ENCODE measurements at places on chromosomes 4 and X.

GRCh38 chr4:101393256-101393655 lies 45.9 kb upstream of the PPP3CA start:
- no peak for DNase-seq

GRCh38 chr4:156999175-156999517 lies 27.5 kb upstream of the PDGFC start:
- peak; percentile 88 for DNase-seq

DNA sequence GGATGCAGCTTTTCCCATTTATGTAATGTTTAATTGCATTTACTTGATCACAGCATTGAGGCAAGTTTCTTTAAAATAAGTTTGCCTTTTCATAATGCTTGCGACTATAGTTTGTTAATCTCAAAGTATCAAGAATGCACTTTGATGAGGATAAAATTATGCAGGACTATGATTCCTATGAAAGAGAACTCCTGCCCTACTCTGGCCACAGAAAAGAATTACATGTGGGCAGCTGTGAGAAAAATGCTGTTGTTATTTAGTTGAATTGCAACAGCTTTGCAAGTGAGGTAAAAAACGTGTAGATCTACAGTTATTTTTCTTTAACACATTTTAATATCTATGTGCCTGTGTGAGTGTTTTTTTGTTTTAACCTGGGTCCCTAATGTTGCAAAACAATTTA lies 12.5 kb upstream of the OSTC start:
- no peak for DNase-seq

GRCh38 chrX:17787557-17787956 lies 50.3 kb downstream of the SCML1 start:
- DNase-seq, result no peak

- no peak for DNase-seq
These were observed 349.8 kb downstream of the UNC5C start for GRCh38 chr4:95198961-95199360.

GRCh38 chr4:106629268-106629625 lies 260.7 kb upstream of the GIMD1 start:
- DNase-seq, result no peak

- DNase-seq, result no peak
These were observed 72.7 kb downstream of the KDM6A start for GRCh38 chrX:44945736-44946135.

DNA sequence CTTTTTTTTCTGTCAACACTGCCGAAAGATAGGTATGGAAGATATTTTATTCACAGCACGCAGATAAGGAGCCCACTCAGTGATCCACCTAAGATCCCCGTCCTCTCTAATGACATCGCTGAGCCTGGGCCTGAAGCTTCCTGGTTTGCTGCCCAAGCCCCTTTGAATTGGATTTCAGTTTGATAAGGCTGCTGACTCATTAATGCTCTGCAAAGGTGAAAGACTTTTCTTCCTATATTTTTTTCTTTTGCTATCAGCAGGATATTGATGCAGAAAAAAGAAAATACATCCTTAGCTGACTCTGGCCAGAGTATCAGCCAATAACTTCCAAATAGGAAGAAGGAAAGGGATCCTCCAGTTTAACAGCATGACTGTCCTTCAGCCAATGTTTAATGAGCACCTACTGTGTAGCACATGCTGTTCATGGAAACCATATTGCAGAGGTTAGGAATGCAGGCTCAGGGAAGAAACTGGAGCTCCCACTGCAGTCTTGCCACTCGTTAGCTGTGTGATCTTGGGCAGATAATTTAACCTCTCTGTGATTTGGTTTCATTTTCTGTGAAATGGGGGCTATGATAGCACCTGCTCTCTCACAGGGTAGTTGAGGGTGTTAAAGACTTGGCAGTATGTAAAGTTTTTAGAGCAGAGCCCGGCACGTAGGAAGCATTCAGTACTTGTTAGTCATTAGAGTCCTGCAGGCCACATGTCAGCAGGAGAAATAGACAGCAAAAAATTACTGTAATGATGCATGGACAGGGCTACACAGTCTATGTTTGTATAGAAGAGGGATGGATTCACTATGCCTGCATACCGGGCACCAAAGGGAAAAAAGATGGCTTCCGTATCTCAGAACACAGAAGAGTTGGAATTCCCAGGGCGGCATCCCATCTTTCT lies 39.3 kb downstream of the EVC start:
- no peak for DNase-seq

DNA sequence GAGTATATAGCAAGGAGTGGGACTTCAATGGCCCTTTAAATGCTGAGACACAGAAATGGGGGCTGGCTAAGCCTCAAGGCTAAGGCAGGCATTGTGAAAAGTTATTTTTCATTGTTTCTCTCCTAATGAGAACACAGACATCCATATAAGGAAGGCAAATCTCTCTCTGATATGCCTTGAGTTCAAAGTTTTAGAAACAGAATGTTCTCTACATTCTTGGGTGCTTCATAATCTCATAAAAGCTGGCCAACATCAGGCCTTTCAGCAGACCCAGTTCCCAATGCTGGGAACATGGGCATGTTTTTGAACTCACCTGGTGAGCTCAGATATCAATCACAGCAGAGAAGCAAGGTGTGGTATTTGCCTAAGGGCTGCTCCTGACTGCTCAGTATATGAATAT lies 19.4 kb upstream of the RAB40A start:
- DNase-seq, result peak; percentile 6

DNA sequence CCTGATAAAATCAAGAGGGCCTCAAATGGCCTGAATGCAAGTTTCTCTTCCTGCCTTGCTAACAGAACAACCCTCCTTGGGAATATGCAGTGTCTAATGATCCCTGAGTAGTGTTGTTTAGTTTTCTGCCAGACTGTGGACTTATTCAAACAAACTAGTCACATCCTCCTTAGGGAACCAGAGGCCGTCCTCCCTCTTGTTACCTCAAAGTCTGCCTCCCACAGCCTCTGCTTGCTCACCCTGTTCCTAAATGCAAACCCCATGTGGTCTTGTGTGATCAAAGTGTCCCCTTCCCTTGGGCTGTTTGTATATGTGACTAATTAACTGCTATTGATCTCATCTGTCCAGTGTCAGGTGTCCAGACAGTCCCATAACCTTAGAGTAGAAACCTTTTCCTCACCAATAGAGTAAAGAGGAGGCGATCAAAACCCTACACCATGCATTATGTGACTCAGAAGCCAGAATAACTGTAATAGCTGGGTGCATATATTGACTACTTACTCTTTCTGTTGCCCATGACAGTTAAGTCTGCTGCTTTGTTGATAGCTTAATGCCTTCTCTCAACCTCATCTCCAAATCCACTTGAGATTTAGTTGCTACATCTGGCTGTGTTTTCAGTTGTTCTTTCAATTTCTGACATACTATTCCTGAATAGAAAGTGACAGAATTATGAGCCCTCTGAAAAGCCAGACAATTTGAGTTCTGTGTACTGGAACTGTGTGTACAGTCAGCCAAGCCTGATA lies 473.0 kb upstream of the NWD2 start:
- DNase-seq, result no peak

All from body of pancreas (tissue), 4 donors.